ENCODE measurements at places on chromosomes 2 and 18.

GRCh38 chr2:229300790-229301189 is 29.7 kb upstream of the PID1 start:
- DNase-seq: no peak

GRCh38 chr2:214035091-214035852 is 375.6 kb upstream of the VWC2L start:
- DNase-seq: no peak

GRCh38 chr18:24214144-24214543 is 75.3 kb downstream of the CABYR start:
- DNase-seq: no peak

GRCh38 chr2:10544252-10544651 is 96.1 kb upstream of the ODC1 start:
- DNase-seq: no peak

GRCh38 chr18:10074110-10074509 is 160.3 kb downstream of the VAPA start:
- no peak for DNase-seq

DNA sequence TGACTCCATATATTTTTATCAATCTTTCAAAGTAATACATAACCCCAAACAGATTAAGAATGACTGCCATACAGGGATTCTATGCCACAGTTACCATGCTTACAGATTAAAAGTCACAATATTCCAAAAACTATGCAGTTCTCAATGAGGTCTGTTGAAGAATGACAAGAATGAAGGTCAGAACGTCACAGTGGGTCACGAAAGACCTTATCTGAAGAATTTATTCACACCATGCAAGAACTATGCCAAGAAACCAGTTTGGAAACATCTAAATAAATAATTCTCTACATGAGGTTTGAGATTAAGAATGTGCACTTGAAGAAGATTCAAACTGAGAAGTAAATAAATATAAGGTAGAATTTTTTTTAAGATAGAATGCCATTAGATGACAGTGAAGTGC is 253.3 kb downstream of the EXOC6B start:
- DNase-seq: no peak

DNA sequence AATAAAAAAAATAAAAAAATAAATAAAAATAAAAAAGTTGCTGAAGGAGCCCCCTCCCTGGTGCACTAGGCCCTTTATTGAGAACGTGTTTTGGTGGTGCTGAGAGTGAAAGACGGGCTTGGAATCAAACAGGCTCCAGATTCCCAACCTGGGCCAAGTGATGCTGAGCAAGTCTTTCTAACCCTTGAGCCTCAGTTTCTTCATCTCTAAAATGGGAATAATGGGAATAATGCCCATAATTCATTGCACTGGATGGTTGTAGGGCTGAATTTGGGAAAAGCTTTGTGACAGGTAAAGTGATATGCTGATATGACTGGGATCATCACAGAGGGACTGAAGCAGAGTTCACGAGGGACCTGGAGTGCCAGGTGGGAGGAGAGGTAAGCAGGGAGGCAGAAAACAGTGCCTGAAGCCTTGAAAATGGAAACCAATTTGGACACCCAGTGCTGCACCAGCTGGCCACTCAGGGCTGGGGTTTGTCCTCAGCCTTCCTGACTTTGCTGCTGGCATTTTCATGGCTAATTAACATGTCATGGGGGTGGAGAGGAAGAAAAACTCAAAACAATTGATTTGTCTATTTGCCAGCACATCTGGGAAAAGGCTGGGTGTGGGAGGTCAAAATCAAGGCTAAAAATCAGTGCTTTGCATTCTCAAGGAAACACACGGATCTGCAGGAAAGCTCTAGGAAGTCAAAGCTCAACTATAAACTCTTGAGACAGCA is 241.3 kb downstream of the LOXHD1 start:
- DNase-seq: no peak

DNA sequence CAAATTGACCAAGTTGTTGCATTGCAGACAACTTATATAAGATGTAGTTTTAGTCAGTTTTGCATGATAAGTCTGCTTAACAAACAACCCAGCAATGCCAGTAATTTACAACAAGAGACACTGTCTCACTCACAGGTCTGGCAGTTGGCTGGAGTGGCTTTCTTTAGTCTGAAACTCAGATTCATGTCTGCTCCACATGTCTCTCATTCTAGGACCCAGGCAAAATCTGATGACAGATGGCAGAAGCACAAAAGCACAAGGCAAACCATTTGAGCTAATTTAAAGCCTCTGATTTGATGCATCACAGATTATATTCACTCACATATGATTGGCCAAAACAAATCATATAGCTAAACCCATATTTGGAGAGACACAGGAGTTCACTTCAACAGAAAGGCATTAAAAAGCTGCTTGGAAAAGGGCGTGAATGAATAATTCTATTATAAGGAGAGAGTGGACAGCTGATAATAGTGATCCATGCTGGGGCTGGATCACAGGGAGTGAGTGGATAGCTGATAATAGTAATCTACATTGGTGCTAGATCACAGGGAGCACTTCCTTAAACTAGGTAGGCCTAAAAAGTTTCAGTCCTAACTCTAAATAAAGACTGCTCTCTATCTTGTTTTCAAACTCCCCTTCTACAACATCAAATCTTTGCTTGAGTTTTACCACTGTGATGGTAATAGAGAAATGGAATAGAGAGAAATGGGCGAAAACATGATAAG is 593.2 kb upstream of the ZNF804A start:
- no peak for DNase-seq

DNA sequence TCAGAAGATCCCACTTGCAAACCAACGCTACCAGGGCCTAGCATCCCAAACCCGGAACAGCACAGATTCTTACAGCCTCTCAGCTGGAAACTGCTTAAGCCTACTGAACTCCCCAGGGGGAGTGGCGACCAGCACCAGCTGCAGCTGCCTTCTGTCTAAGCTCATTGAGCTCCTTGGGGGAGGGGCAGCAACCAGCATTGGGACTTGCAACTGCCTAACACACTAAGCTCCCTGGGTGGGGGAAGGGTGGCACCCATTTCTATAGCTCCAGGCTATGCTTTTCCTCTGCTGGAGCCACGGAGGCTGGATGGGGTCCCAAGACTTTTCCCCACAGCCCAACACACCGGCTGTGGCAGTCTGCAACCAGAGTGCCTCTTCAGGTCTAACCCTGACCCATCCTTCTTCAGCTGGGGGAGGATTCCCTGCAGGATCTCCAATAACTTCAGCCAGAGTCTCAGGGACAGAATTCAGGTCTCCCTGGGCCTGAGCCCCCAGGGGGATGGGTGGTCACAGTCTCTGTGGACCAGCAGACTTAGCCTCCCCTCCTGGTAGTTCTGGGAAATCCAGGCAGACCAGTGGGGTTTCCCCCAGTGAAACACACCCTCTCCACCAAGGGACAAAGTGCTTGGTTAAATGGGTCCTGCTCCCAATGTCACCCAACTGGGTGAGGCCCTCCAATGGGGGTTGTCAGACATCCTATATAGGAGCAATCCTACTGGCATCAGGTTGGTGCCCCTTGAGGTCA is 45.9 kb upstream of the ITGA4 start:
- DNase-seq: no peak

DNA sequence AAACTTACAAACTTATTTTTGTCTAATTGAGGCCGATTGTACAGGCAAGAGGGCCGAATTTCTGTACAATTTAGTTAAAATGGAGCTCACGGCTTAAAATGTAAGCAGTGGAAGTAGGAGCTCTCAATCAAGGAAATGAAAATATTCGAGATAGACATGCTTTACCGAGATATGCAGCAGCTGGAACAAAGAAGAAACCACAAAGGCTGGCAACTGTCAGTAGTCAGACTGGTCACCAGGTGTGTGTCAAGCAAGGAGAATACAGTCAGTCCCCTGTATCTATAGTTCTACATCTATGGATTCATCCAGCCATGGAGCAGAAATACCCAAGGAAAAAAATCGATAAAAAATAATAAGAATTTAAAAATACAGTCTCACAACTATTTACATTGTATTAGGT is 122.6 kb downstream of the WDSUB1 start:
- no peak for DNase-seq

- no peak for DNase-seq
These were observed 827.5 kb downstream of the ADCYAP1 start for GRCh38 chr18:1732143-1732542.

GRCh38 chr2:179354739-179355537 is 90.3 kb upstream of the SESTD1 start:
- no peak for DNase-seq

DNA sequence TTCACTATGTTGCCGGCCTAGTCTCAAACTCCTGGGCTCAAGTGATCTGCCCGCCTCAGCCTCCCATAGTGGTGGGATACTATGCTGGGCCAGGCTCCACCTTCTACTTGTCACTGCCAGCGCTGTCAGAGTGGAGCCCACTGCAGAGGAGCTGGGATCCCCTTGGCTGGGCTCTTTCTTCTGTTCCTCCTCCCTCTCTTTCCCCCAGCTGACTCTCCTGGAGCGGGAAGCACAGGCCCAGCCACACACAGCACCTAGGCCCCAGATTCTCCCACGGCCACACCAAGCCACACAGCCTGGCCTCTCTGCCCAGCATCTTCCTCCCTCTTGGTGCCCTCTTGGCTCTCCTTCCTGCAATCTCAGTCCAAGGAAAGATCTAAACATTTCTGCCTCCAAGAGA is 3.7 kb upstream of the GAREM2 start:
- DNase-seq: no peak

GRCh38 chr18:56200381-56200911 is 437.9 kb downstream of the TXNL1 start:
- DNase-seq: no peak

- no peak for DNase-seq
These were observed 15.5 kb upstream of the SIX2 start for GRCh38 chr2:45024600-45025291.

DNA sequence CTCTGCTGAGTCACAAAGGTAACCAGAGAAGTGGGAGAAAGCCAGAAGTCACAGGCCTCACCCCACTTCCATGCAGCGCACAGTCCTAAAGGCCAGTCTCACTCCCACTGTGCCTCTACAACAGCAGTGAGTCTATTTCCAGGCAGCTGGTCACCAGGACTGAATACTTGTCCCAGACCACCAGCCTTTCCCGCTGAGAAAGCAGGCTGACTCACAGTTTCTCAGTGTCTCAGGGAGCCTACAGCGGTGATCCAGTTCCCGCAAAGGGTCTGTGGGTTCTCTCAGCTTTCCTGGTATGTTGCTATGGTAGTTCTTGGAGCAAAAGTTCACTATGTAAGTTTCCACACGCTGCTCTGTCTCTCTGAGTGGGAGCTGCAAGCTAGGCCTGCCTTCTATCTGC is 622.5 kb downstream of the RNF144A start:
- no peak for DNase-seq

DNA sequence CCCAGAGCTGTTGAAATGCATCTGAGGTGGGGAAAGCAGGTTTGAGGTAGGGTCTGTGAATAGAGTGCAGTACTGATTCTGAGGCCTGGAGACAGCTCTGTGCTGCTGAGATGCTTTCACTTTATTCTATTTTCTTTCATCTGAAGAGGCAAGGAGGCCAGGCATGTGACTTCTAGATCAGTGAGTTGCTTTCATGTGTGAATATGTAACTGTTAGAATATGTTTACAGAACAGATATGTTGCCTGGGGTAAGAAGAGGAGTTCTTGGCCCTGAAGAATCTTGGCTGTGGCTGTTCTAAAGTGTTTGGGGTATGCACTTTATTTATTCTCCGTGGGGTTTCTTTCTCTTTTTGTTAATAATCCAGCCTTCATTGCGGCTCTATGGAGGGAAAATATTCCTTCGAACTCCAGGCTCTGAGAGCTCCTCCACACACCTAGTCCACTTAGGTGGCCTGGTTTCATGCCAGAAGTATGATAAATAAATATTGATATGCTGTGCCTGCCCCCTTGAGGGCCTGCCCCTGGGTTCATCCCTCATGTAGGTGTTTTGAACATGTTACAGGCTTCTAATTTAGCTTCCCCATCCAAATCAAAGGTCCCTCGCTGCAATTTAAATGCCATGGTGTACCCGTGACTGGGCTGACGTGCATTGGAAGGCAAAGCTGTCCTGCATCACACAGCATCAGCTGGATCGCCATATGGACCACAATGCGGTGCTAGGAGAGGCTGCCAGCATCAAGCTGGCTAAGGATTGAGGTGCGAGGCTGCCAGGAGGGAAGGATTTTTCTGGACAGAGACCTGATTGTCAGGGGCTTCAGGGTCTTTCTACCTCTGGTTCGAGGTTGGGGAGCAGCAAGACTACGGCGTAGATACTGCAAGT is 102.9 kb downstream of the PRKCE start:
- no peak for DNase-seq

- DNase-seq: no peak
These were observed 59.7 kb downstream of the PTH2R start for GRCh38 chr2:208466151-208466919.

DNA sequence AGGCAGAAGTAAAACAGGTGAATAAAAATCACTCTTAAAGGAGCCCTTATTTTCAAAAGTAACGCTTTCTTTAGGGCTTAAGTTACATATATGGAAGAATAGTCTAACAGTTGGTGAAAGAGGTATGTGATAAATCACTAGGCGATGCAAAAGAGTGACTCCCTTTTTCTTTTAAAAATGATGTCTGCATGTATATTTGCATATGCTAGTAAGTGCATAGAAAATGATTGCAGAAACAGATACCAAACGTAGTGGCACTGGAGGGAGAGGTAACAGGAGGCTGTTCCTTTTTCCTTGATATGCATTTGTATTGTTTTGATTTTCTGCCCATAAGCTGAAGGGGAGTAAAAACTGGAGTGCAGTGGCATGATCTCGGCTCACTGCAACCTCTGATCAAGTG is 158.3 kb downstream of the PRPF40A start:
- DNase-seq: no peak

- no peak for DNase-seq
These were observed 57.8 kb downstream of the ADD2 start for GRCh38 chr2:70710038-70710690.

DNA sequence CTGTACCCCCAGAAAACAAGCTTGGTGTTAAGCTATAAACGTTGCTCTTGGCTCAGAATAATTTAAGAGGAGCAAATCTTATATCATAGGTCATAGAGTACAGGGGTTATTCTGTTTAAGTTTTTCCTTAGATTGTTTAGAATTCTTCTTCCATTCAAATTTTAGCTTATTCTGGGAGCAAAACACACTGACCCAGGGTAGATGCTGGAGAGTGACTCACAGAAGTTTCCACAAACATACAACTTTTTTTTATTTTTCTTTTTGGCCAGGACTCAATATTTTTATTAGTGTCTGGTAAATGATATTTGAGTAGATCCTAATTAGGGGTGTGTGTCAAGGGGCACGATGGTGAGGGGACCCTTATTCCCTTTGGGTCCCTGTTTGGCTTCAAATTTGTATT is 71.5 kb upstream of the PSME4 start:
- no peak for DNase-seq

GRCh38 chr2:83941886-83942285 is 517.2 kb downstream of the SUCLG1 start:
- no peak for DNase-seq

Measured in stimulated activated CD4-positive, alpha-beta T cell treated with anti-CD3 and anti-CD28 coated beads, Interleukin-2, amount 100 ng/mL, for 4 hours (primary cell).